OCI-LY7 (cell line): ENCODE measurements at places on chromosomes 4 and X.

DNA sequence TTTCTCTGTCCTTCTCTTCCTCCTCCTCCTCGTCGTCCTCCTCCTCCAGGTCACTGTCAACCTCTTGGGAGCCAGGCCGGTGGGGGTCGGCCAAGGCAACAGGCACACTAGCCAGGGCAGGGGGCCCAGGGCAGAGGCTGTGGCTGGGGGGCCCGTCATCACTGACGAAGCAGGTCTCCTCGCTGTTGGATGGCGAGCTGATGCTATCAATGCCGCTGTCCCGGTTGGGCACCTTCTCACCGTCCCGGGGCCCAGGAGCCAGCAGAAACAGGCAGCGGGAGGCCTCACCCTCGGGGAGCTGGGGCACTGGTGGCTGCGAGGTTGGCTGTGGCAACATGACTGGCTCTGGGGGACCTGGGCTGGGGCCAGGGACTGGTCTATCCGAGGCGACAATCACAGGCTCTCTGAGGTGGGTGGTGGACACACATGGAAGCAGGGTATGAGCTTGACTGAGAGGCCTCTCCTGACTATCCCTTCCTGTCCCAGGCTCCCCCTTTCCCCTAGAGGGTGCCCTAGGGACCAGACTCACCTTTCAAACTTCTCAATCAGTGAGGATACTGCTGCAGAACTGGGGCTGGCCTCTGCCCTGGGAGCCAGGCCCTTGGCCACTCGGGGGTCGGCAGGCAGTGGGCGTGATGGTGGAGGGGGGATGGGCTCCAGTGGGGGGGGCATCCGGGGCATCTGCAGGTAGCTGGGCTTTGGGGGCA lies 25.8 kb downstream of the FGD1 start:
- no peak for DNase-seq

- no peak for DNase-seq
These were observed 19.5 kb downstream of the EFNB1 start for GRCh38 chrX:68848189-68848940.

GRCh38 chr4:74062953-74063352 lies 24.5 kb upstream of the CXCL3 start:
- no peak for DNase-seq

DNA sequence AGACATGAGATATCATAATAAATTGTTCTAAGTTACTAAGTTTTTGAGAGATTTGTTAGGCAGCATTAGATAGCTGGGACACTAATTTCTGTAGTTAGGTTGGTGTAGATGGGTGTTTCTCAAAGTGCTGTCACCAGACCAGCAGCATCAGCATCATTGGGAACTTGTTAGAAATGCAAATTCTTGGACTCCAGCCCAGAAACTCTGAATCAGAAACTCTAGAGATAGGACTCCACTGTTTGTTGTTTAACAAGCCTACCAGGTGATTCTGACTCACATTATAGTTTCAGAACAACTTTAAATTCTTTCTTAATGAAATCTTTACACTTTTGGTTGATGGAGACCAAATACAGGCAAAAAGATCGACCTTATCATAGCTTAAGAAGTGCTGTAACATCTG lies 173.7 kb downstream of the PABPC4L start:
- DNase-seq, result no peak

DNA sequence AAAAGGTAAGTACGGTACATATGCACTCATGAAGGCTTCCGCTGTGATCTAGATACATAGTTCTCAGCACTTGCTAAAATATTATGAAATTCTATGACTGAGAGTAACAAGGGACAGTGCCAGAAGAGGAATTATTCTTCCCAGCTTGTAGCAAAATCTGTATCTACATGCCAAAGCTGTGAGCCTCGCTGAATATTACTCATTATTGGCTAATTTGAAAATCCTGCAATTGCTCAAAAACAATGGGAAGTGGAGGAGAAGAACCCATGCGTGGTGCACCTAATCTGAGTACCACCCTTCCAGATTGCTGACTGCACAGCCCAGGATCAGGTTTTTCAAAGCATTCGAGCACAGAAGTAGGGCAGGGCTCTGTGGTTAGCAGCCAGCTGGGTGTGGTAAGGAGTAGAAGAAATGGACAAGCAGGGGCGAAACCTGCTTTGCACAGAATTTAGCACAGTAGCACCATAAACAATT lies 17.4 kb upstream of the PDCL2 start:
- DNase-seq, result no peak
